ENCODE measurements at places on chromosomes 1 and 21. TPM values are rescaled to one million over a fixed set of nuclear protein-coding genes. Genes with fewer than 3 reads are reported as not detected.
A peak's percentile ranks its signal among the peaks of the same experiment; 100 is the strongest.

DNA sequence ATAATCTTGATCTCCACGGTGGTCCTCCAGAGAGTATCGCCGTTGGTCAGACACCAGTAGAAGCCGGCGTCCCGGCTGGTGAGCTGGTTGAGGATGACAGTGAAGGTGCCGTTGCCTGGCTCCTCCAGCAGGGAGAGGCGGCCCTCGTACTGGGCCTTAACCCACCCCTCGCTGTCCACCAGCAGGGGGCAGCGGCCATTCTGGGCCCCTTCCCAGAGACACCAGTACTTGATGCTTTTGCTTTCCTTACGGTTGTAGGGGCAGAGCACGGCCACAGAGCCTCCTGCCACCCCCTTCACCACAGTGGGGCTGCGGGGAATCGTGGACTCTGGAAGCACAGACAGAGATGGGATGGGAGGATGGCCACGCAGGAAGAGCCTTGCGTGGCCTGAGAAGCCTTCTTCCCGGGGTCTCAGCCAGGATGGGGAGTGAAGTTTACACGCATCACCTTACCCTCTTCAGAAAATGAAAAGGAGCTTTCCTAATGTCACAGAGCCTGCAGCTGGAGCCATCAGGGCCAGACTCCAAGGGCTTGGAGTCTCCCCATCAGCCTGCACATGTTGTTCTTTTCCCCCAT is 10.7 kb downstream of the PIGR start:
- H3K4me1 ChIP-seq = no peaks in the 10 kb centered on the region
- no peak overlapping the region for H3K27ac ChIP-seq
- DNase-seq = peak; percentile 7

DNA sequence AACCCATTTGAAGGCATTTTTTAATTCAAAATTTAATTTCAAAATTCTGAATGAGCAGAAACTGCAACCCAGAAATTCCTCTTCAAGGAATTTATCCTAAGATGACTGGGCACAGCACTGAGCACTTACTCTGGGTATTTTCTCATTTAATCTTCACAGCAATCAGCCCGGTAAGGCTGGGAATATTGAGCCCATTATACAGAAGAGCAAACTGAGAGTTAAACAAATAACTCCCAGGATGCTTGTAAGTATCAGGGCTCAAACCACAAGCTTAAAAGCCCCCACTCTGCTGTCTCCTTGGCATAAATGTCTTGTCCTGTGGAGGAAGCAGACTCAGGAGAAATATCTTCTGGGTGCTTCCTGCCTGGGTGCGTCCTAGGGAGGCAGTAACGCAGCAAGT is 53.0 kb upstream of the SPOCD1 start:
- no peaks in the 10 kb centered on the region for H3K36me3 ChIP-seq
- no peak for DNase-seq
- no peak overlapping the region for H3K27ac ChIP-seq

- DNase-seq = peak; percentile 22
- H3K27me3 ChIP-seq = peaks cover 5% of the 10 kb centered on the region
- no peak overlapping the region for H3K4me3 ChIP-seq
- H3K4me1 ChIP-seq = peaks cover 3% of the 10 kb centered on the region
- H3K27ac ChIP-seq = no peak overlapping the region
Observed at GRCh38 chr1:17199267-17200044, 5.5 kb upstream of the PADI1 start.

PRRX1 gene
- total RNA-seq = 65.4 TPM

HUNK gene
- total RNA-seq = 1.1 TPM

DNA sequence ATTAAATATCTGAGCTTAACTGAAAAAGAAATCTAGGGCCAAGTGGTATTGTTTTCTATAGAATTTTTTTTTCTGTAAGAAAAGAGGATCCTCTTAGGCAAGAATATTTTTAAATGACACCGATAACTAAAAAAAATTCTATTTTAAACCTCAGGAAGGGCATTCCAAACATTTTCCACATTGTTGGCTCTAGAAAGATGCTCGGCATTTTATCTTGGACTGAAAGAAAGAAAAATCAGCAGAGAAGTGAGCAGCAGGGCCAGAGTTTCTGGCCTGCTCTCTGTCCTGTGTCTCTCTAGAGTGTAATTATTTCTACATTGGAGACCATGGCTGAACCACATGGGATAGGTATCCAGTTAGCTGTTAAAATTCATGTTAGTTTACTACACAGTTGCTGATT is 192.5 kb upstream of the GREM2 start:
- H3K27me3 ChIP-seq = no peaks in the 10 kb centered on the region
- H3K4me1 ChIP-seq = peaks cover 4% of the 10 kb centered on the region
- no peak overlapping the region for H3K4me3 ChIP-seq
- H3K36me3 ChIP-seq = no peaks in the 10 kb centered on the region
- no peak overlapping the region for H3K27ac ChIP-seq
- peak; percentile 48 for DNase-seq
